Thymus (tissue), 14 donors: ENCODE measurements at places on chromosomes 1 and 21.

- H3K4me1 ChIP-seq: no peaks in the 10 kb centered on the region
- H3K36me3 ChIP-seq: no peaks in the 10 kb centered on the region
- H3K27me3 ChIP-seq: no peaks in the 10 kb centered on the region
Observed at GRCh38 chr1:157450106-157450505, 102.2 kb downstream of the FCRL5 start.

DNA sequence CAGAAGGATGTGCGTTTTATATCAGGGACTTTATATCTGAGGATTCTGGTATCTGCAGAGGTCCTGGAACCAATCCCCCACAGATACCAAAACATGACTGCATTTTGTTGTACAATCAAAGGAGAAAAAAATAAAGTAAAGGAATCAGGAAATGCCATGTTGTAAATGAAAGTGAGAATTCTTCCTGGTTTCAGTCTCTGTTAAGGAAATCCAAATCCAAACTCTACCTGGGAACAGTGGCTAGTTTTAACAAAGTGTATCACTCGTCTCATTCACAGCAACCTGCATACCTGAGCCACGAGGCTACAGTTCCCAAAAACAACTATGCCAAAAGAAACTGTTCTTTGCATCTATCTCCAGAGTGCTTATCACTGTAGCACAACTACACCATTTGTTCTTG is 77.3 kb upstream of the ATF3 start:
- no peak overlapping the region for H3K27ac ChIP-seq
- H3K4me1 ChIP-seq: no peaks in the 10 kb centered on the region
- no peak overlapping the region for H3K4me3 ChIP-seq
- DNase-seq: no peak

DNA sequence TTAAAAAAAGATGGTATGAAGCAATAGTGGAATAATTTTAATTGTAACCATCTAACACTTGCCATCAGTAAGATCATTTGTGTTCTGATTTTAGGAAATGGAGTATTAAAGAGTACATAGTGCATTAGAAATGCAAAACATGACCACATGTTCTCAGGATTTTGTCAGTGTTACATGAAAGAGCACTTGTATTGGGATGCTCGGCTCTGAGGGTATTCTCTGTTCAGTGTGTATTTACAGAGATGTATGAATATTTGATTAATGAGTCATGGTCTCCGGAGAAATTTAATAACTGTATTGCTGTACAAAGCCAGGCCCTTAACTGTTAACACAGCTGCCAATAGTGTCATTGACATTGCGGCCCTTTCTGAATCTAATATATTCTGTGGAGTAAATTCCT is 91.7 kb downstream of the ATG4C start:
- no peak overlapping the region for H3K27ac ChIP-seq
- no peaks in the 10 kb centered on the region for H3K27me3 ChIP-seq
- H3K4me1 ChIP-seq: no peaks in the 10 kb centered on the region
- DNase-seq: no peak
- H3K4me3 ChIP-seq: no peak overlapping the region

DNA sequence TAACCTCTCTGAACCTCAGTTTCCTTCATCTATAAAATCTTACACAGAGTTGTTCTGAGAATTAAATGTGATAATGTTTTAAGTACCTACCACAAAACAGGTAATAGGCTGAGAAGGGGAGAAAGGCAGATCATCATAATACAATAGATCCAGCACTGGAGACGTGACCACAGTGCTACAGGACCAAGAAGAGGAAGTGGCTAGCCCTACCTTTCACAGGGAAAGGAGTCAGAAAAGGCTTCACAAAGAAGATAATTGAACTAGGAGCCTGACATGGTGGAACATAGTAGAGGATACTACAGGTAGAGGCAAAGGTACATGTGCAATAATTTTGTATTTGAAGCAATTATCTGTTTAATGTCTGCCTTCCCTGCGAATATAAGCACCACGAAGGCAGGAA is 45.1 kb downstream of the ERI3 start:
- no peak for DNase-seq
- peaks cover 32% of the 10 kb centered on the region for H3K36me3 ChIP-seq
- H3K4me1 ChIP-seq: peaks cover 20% of the 10 kb centered on the region
- H3K27me3 ChIP-seq: no peaks in the 10 kb centered on the region
- H3K27ac ChIP-seq: no peak overlapping the region

DNA sequence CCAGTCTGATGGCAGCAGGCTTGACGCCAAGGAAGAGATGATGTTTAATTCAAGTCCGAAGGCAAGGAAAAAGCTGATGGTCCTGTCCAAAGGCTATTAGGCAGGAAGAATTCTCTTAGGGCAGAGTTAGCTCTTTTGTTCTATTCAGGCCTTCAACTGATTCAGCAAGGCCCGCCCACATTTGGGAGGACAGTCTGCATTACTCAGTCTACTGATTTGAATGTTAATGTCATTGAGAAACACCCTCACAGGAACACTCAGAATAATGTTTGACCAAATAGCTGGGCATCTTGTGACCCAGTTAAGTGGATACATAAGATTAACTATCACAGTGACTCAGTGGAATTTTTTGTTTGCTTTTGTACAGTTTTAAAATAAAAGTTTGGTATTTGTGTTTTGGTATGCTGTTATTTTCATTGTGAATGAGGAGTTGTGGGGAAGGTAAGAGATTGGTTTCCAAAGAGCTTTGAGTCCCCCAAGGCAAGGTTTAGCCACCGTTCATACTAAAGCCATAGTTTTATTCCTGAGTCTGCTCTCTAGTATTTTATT is 1.7 kb upstream of the ZNF691 start:
- H3K4me1 ChIP-seq: peaks cover 18% of the 10 kb centered on the region
- DNase-seq: no peak
- no peak overlapping the region for H3K27ac ChIP-seq
- H3K4me3 ChIP-seq: no peak overlapping the region
- H3K27me3 ChIP-seq: no peaks in the 10 kb centered on the region

GRCh38 chr1:77975907-77976306 is 3.0 kb downstream of the FUBP1 start:
- peaks cover 9% of the 10 kb centered on the region for H3K4me1 ChIP-seq
- H3K27me3 ChIP-seq: no peaks in the 10 kb centered on the region
- no peak overlapping the region for H3K27ac ChIP-seq
- H3K36me3 ChIP-seq: peaks cover 29% of the 10 kb centered on the region

DNA sequence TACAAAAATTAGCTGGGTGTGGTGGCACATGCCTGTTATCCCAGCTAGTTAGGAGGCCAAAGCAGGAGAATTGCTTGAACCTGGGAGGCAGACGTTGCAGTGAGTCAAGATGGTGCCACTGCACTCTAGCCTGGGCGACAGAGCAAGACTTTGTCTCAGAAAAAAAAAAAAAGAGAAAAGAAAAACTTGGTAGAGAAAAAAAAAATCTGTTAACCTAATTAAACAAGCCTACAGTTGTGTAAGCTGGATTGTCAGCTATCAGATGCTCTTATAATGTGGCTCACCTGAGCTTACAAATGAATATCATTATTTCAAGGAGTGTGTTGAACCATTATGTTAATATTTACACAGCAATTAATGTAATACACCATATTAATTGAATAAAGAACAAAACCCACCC is 26.4 kb upstream of the EYA3 start:
- peaks cover 7% of the 10 kb centered on the region for H3K4me1 ChIP-seq
- no peaks in the 10 kb centered on the region for H3K36me3 ChIP-seq
- H3K27ac ChIP-seq: no peak overlapping the region
- no peaks in the 10 kb centered on the region for H3K27me3 ChIP-seq
- H3K4me3 ChIP-seq: no peak overlapping the region

GRCh38 chr1:7702365-7702764 is 68.7 kb upstream of the VAMP3 start:
- H3K4me1 ChIP-seq: no peaks in the 10 kb centered on the region
- H3K36me3 ChIP-seq: no peaks in the 10 kb centered on the region
- H3K27me3 ChIP-seq: peaks cover 57% of the 10 kb centered on the region
- no peak overlapping the region for H3K27ac ChIP-seq
- DNase-seq: no peak

DNA sequence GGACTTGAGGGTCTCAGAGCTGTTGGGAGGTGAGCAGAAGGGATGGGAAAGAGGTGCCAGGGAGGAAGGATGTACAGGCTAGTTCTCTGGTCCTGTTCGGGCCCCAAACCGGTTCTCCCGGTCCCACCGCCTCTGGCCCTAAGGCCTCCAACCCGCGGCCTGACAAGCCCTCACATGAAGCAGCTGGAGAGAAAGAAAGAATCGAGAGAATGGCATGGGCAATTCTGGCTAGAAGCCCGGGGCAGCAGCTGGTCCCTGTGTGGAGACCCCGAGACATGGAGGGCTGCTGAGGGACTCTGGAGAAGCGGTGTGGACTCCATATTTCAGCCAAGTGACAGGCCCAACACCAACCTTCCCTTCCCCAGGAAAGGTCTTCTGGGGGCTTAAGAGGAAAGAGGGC is 730 bp downstream of the CDC42SE1 start:
- H3K27me3 ChIP-seq: no peaks in the 10 kb centered on the region
- H3K27ac ChIP-seq: peak overlapping the region; percentile 98
- peaks cover 23% of the 10 kb centered on the region for H3K36me3 ChIP-seq
- H3K4me3 ChIP-seq: peak overlapping the region; percentile 80

- no peak overlapping the region for H3K4me3 ChIP-seq
- H3K36me3 ChIP-seq: no peaks in the 10 kb centered on the region
- no peaks in the 10 kb centered on the region for H3K27me3 ChIP-seq
- H3K4me1 ChIP-seq: no peaks in the 10 kb centered on the region
Observed at GRCh38 chr1:61247051-61247825, 164.9 kb downstream of the NFIA start.
